ENCODE measurements at places on chromosomes 6 and 20.

- DNase-seq: no peak
Observed at GRCh38 chr6:7993952-7994351, 70.2 kb downstream of the BLOC1S5 start.

DNA sequence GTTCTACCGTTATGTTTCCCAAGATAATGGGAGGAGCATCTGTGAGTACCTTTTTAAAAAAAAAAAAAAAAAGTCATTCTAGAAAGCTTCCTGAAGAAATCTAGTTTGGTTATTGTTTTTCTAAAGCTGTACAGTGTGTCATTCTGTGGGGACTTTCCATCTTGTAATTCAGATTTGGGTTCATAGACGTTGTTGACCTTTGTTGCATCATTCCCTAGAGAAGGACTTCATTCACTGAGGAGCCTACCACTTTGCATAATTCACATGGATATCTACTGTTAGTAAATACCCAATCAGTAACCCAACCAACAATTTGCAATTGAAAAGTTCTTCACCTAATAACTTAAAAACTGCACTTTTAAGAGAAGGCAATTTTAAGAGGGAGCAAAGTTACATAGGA is 60.1 kb downstream of the RPP40 start:
- no peak for DNase-seq

GRCh38 chr6:161204866-161205557 is 68.8 kb downstream of the AGPAT4 start:
- no peak for DNase-seq

DNA sequence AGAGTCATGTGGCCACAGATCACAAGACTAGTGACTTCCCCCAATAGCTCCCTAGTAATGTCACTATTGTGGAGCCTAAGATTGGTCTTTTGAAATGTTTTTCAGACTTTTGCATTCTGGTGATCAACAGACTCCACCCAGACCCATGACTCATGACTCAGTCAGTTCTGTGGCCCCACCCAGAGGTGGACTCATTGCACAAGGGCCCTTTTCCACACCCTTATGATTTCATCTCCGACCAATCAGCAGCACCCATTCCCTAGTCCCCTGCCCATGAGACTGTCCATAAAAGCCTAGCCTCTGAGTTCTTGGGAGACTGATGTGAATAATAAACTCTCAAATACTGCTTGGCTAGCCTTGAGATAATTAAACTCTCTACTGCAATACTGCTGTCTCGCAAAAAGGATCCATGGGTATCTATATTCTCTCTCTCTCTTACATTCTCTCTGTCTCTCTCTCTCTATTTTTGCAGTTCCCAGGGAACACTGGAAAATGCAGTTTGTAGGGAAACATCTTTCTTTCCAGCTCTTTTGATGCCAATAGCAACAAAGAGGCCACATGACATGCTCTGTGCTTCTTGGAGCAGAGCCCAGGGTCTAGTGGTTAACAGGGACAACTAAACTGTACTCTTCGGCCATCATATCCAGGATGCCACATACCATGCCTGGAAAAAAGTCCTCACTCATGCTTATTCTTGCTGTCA is 71.3 kb upstream of the IYD start:
- DNase-seq: no peak

DNA sequence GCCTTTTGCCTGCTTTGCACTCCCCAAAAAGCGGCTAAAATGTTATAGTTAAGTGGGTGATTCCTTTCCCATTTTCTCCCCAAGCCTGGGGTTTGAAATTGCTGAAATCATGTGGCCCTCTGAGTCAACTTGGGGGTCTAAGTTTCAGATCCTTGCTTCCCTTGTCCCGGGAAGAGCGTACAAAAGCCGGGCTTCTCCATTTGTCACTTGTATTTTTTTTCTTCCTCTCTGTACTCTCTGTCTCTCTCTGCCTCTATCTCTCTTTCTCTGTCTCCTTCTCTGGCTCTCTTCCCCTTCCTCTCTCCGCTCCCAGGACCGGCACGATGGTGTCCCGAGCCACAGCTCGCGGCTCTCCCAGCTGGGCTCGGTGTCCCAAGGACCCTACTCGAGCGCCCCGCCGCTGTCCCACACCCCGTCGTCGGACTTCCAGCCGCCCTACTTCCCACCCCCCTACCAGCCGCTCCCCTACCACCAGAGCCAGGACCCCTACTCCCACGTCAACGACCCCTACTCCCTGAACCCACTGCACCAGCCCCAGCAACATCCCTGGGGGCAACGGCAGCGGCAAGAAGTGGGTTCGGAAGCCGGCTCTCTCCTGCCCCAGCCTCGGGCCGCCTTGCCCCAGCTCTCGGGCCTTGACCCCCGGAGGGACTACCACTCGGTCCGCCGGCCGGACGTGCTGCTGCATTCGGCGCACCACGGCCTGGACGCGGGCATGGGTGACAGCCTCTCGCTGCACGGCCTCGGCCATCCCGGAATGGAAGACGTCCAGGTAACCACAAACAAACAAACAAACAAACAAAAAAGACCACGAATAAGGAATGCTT is 4.6 kb downstream of the TFAP2B start:
- no peak for DNase-seq

GRCh38 chr6:135382182-135382628 is 115.3 kb downstream of the AHI1 start:
- no peak for DNase-seq

- no peak for DNase-seq
Observed at GRCh38 chr6:108565893-108566292, 5.2 kb downstream of the FOXO3 start.

DNA sequence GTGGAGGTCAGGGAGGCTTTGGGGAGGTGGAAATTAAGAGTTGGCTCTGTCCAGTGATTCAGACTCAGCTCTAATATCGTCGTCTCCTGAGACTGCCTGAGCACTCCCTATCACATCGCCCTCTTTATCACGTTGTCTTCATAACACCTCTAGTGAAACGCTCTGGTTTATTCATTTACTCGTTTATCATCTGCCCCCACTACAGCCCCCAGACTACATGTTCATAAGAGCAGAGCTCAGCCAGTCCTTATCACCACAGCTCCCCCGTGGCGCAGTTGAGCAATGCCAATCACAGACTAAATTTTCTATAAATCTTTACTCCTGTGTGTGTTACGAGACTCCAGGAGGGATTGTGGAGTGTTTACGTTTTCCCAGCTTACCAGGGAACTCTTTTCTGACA is 316.2 kb downstream of the ADGRB3 start:
- DNase-seq: no peak

- DNase-seq: no peak
Observed at GRCh38 chr6:51108563-51109234, 290.0 kb downstream of the TFAP2B start.

GRCh38 chr20:12358006-12358654 is 440.4 kb downstream of the BTBD3 start:
- DNase-seq: no peak

GRCh38 chr20:60455272-60455671 is 497.0 kb downstream of the CDH26 start:
- no peak for DNase-seq

DNA sequence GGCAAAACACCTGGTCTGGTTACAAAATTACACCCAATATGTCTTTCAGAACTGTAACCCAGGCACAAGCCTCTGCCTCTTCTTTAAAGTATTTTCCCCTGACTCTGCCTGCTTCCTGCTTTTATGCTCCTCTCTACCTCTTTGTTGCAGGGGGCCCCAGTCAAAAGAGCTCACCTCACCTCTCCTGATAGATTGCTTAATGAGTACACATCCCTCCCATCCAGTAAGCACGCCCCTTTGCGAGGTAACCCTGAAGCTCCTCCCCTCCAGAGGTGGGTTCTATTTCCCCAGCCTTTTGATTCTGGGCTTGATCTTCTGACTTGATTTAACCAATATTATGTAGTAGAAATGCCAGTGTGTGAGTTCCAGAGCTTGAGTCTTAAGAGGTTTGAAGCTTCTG is 56.6 kb upstream of the EYA2 start:
- no peak for DNase-seq

DNA sequence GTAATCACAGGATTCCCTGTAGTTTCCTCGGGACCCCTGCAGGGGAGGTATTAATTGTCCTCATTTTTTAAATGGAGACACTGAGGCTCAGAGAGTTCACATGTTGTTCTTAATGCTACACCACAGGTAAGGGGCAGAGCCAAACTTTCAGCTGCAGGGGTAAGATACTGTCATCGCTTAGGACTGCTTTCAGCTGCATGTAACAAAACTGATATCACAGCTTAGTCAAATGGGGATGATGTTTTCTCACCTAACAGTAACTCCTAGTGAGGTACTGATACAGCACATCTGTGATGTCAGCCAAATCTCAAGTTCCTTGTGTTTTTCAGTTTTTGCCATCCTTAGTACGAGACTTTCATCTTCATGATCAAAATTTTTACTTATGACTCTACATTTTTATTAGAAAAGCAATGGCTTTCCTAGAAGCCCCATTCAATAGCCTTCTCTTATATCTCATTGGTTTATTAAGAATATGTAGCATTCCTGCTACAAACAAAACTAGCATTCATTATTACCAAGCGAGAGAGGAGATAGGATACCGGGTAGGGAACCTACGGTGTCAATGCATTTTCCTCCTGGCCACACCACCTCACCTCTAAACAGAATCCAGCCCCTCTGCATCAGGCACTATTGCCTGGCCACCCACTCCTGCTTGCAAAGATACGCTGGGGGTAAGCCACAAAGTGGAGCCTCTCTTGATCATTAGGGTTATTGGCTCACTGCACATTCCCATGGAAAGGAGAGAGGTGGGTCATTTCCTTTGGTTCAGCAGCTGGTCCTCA is 557.5 kb downstream of the CD83 start:
- DNase-seq: no peak

- no peak for DNase-seq
Observed at GRCh38 chr20:50523552-50524167, 13.5 kb downstream of the PTPN1 start.

DNA sequence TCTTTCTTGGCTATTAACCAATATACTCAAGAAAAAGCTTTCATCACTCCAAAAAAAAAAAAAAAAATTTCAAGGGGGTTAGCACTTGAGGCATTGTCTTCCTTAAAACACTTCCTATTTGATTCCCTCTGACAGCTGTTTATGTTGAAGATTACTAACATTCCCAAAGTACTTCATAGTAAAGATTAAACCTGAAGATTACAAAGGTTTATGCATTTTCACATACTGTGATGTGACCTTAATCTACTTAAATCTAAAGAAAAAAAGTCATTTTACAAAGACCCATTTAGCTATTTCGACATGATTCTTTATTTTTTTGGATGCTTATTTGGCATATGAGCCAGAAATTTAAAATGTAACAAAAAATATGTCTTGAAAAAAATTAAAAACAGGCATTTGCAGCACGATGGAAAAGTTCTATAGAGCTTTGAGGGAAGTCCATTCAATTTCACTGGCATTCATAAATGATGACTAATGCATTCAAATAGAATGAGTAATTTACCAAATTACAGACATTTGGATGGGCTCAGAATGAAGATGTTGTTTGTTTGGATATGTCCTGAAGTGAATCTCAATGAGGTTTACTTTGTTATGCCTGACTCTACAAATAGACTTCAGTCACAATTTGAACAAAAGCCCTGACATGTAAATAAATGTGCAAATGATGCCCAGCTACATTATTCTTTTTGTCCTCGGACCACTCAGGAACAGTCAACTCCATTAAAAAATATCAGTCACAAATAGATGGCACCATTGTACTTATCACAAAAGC is 674.6 kb upstream of the MARCKS start:
- no peak for DNase-seq

GRCh38 chr6:42813906-42814444 is 32.1 kb downstream of the BICRAL start:
- DNase-seq: no peak

- no peak for DNase-seq
Observed at GRCh38 chr6:108561742-108562502, 1.2 kb downstream of the FOXO3 start.

- no peak for DNase-seq
Observed at GRCh38 chr6:36917541-36918193, 31.9 kb downstream of the C6orf89 start.

GRCh38 chr20:11849270-11849915 is 68.3 kb upstream of the BTBD3 start:
- no peak for DNase-seq

GRCh38 chr6:44920952-44921491 is 407.1 kb upstream of the RUNX2 start:
- no peak for DNase-seq

DNA sequence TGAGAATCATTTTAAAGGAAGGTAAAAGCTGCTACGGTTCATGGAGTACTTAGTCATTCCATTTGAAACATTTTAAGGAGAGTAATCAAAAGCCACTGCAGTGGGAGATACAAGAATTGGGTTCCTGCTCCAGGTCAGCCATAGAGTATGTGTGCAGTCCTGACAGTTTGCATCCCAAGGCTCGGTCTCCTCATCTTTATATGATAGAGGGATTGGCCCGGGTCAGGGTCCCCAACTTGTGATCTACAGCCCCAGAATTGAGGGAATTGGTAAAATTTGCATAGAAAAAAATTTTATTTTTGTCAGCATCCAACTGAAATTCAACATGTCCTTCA is 147.4 kb upstream of the PRND start:
- no peak for DNase-seq

Measured in T follicular helper cell (primary cell).